Anterior cingulate cortex (tissue), 58 donors: ENCODE measurements at places on chromosomes 12 and 14.

- DNase-seq, result no peak
Measured at GRCh38 chr12:108120863-108121165, 8.3 kb upstream of the WSCD2 start.

DNA sequence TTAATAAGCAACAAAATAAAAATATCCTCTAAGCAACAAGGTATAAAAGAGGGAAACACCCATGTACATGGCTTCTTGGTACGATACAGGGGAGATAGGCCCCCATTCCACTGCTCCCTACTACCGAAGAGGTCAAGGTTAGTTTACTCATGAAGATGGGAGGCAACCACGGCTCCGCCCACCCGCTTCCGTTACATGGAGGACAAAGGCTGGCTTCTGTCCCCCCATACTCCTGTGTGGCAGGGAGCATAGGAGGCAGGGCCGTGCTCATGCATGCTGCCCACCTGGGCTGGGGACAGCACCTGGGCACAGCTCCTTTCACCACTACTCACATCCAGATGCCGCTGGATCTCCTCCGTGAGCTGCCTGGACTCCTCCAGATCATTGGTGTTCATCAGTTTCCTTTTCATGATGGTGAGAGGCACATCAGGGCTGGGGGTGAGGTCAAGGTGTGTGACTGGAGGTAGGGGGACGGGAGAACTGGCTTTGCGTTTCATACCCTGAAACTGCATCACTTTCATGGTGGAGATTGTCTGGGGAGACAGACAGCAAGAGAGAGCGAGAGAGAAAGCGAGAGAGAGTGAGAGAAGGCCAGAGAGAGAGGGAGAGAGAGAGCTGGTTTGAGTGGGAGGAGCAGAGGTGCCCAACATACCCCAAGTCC lies 39.0 kb downstream of the LGMN start:
- DNase-seq, result no peak

DNA sequence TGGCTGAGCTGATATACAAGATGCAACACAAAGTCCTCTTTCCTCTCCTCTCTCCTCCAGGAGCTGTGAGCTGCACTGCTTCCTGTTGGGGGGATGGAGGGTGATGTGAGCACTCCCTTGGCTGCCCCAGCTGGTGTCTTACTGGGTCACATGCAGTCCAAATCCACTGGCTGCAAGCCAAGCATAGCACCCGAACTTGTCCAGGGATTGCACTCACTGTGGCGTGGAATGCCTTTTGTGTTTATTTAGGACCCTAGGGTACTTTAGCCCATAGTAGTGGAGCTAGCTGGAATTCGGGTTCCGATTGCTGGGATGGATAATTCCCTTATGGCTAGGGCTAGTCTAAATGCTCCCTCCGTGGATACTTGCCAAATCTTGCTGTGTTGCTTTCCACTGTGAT lies 424.9 kb upstream of the SYT1 start:
- no peak for DNase-seq

DNA sequence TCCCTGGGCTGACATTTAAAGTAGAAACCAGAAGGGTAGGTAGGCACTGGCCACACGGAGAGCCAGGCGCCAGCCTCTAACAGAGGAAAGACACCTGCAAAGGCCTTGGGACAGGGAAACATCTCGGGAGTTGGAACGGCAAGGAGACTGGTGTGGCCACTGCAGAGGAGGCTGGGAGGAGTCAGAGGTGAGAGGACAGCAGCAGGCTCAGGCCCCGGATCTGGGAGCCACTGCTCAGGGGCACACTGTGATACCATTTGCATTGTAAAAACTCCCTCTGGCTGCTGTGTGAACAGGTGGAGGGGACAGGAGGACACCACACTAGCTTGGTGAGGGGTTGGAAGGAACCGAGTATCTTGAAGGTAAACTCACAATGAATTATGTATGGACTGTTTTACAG lies 2.7 kb downstream of the ANHX start:
- no peak for DNase-seq

DNA sequence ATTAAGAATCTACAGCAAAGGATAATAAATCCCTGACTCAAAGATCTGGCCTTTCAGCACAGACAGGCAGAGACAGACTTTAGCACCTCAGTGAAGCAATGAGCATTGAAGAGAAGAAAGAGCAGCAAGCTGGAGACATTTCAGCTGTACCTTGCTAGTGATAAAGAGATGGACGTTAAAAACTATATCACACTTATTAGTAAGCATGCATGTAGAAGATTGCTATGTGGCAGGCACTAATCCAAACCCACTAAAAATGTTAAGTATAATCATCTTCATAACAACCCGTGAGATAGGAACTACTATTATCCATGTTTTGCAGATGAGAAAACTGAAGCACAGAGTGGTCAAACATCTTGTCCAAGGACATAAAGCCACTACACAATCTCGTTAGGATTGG lies 1538.3 kb upstream of the FLRT2 start:
- DNase-seq, result no peak

- DNase-seq, result no peak
Measured at GRCh38 chr12:45713078-45713477, 16.4 kb upstream of the ARID2 start.

GRCh38 chr14:20684662-20685456 lies 499 bp downstream of the RNASE4 start:
- DNase-seq, result no peak

DNA sequence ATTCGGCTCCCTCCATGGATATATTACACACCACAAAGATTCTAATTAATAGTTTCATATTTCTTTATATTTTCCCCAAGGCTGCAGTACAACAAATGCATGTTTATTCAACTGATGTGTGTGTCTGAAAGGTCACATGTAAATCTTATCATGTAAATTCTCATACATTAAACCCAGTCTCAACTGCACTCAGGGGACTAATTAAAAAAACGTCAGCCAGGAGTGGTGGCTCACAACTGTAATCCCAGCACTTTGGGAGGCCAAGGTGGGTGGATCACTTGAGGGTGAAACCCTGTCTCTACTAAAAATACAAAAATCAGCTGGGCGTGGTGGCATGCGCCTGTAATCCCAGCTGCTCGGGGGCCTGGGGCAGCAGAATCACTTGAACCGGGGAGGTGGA lies 67.8 kb downstream of the MAP3K9 start:
- no peak for DNase-seq
